Heart right ventricle (tissue), 16 donors: ENCODE measurements at places on chromosomes 12 and 14. TPM values are rescaled to one million over a fixed set of nuclear protein-coding genes. Genes with fewer than 3 reads are reported as not detected.

Gene CEBPE
- not detected for total RNA-seq

Gene ADCY6
- 125 TPM for total RNA-seq

Gene TMEM179
- total RNA-seq = not detected

Gene SLC7A7
- 1.7 TPM for total RNA-seq

DNA sequence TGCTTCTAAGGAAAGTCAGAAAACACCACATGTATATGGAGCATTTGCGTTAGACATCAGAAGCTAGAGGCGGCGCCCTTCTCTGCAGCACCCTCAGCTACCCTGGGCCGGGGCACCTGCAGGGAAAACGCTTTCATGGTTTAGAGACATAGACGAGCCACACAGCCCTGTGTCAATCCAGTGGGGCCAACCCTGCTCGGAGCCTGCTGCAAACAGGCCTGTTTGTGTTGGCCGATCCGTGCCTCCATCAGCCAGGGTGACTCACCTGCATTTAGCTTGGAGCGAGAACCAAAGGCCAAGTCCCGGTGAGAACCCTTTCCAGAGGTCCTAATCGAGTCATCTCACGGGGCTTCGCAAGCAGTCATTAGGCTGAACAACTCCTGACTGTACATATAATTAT lies 19.5 kb upstream of the FZD10 start:
- DNase-seq = no peak
- H3K27me3 ChIP-seq = peaks cover 6% of the 10 kb centered on the region
- H3K4me1 ChIP-seq = no peaks in the 10 kb centered on the region
- no peak overlapping the region for H3K4me3 ChIP-seq
- no peak overlapping the region for H3K27ac ChIP-seq
- H3K36me3 ChIP-seq = no peaks in the 10 kb centered on the region

GRCh38 chr14:64823305-64823861 lies 56.3 kb downstream of the SPTB start:
- H3K27ac ChIP-seq = no peak overlapping the region
- H3K4me1 ChIP-seq = peaks cover 40% of the 10 kb centered on the region
- peak; percentile 80 for DNase-seq
- H3K36me3 ChIP-seq = no peaks in the 10 kb centered on the region

GRCh38 chr12:81365284-81365683 lies 287.4 kb downstream of the ACSS3 start:
- H3K36me3 ChIP-seq = no peaks in the 10 kb centered on the region
- no peak for DNase-seq
- no peak overlapping the region for H3K4me3 ChIP-seq
- H3K27ac ChIP-seq = no peak overlapping the region
- H3K27me3 ChIP-seq = no peaks in the 10 kb centered on the region

DNA sequence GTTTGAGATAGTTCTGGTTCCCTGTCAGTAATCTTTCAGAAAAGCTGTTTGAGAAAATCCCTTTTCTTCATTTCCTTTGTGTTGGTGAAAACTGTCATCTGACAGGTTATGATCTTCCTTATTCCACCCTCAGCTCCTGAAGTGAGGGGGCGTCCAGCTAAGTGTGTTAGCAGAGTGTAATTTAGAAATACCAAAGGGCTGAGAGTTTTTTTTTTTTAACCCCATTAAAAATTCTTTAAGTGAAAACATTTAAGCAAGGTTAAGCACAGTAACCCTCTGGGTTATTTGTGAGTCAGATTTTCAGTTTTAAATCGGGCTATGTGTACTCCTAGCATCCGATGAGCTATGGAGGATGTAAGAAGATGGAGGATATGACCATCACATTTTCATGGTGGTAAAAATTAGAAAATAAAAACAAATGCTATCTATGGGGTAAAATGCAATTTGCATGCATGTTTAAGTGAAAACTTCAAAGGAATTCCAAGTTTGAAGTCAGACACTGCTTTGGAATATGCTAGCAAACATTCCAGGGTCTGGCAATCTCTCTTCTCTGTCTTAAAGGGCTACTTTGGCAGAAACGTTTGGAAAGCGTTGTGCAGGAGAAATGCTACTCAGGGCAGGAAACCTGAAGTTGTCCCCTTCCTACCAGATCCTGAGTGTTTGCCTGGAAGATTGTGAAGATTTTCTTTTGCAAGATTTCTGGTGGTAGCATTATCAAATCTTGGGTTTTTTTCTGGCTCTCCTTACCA lies 197.0 kb upstream of the PRICKLE1 start:
- H3K27me3 ChIP-seq = no peaks in the 10 kb centered on the region
- H3K4me3 ChIP-seq = no peak overlapping the region
- H3K27ac ChIP-seq = no peak overlapping the region

DNA sequence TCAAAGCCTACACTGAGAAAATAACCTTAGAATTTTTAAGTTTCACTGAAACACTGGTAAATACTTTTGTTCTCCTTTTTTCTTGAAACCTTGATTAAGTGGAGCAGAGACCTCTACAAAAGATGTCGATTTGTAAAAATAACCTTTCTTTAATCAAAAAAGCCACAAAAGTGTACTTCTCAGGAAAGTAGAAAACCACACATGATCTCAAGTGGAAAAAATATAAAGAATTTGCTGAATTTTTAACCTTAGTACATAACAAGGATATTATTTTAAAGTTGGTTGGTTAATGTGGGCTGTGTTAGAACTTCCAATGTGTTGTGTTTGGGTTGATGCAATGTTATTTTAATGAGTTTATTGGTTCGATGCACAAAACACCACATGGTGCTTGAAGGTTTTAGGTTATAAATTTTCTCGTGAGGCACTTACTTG lies 8.6 kb downstream of the LGR5 start:
- no peak for DNase-seq
- H3K4me3 ChIP-seq = no peak overlapping the region
- no peaks in the 10 kb centered on the region for H3K36me3 ChIP-seq

DNA sequence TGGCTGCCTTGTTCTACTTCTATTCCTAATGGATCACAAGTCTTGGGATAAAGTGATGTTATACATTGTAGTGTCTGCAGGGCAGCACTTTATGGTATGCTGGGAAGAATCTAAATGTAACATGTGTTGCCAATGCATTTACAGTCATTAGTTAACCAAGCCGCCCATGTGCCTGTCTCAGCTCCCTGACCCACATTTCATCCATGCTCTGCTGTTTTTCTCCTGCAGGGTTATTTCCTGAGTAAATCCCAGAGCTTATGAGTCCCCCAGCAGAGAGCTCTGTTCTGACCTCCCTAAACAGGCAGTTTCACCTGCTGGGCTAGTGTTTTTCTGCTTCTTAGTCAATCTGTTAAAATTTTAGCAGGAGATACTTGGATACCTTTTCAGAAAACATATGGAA lies 4.4 kb upstream of the TMTC2 start:
- H3K27ac ChIP-seq = no peak overlapping the region
- DNase-seq = no peak
- no peaks in the 10 kb centered on the region for H3K36me3 ChIP-seq
- no peak overlapping the region for H3K4me3 ChIP-seq
- no peaks in the 10 kb centered on the region for H3K27me3 ChIP-seq
- H3K4me1 ChIP-seq = peaks cover 4% of the 10 kb centered on the region

GRCh38 chr14:94451091-94451771 lies 1.4 kb downstream of the SERPINA11 start:
- peaks cover 26% of the 10 kb centered on the region for H3K27me3 ChIP-seq
- no peak overlapping the region for H3K4me3 ChIP-seq
- no peak for DNase-seq
- no peaks in the 10 kb centered on the region for H3K4me1 ChIP-seq

- no peak overlapping the region for H3K27ac ChIP-seq
- no peak overlapping the region for H3K4me3 ChIP-seq
- H3K36me3 ChIP-seq = peaks cover 37% of the 10 kb centered on the region
- no peak for DNase-seq
These were observed 2.4 kb downstream of the KLHDC2 start for GRCh38 chr14:49770212-49770817.
